Spleen (tissue), 13 donors: ENCODE measurements at places on chromosomes 13 and 19. TPM values are rescaled to one million over a fixed set of nuclear protein-coding genes. Genes with fewer than 3 reads are reported as not detected.

PCDH9 gene
- 4.3 TPM for total RNA-seq

CYP2F1 gene
- total RNA-seq = not detected

CLEC17A gene
- 17.9 TPM for total RNA-seq

ZNF426 gene
- 15.0 TPM for total RNA-seq

KIR2DL1 gene
- total RNA-seq = not detected
